Activated T-helper 1 cell treated with Interleukin-2 at 50 U/mL for 16 hours (primary cell): ENCODE measurements at places on chromosomes 1 and 21.

DNA sequence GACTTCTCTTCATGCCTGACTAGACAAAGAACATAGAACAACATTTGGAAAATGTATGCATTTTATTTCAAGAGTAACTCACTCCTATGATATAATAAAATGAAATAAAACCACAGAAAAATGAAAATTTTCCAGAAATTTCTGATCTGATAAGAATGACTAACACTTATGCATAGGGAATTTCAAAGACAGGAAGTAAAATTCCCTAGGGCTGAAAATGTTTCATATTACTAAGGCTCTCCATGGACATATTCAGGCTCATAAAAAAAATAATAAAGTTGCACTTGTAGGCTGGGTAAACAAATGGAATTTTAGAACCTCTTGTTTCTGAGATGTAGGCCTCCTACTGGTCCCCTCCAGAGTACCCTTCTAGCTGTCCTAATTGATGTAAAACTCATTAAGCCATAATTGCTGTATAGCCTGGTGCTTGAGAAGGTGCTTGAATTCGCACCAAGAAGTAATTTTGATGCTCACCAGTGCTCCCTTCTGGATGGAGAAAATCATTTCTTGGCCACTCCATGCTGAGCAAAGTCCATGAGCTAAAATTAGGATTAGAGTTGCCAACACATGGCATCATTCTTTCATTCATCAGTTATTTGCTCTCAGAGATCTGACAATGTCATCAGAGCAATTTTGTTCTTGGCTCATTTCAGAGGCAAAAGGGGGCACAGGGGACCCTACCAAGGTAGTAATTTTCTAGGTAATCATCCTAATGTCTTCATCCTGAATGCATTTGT lies 641.0 kb upstream of the CAMK1G start:
- no peak for DNase-seq

- DNase-seq: no peak
Measured at GRCh38 chr1:112618114-112618720, 724 bp downstream of the ST7L start.

DNA sequence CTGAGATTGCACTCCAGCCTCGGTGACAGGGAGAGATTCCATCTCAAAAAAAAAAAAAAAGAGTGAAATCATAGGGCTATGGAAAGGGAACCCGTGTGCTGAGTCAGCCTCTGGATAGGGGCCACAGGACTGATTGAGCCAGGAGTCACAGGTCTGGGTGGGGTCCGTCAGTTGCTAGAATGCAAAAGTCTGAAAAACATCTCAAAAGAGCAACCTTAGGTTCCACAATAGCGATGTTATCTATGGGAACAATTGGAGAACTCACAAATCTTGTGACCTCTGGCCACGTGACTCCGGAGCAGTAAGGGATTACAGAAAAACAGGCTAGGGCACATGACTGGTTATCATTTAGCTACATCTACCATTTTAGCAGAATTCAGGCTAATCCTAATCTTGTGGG lies 32.8 kb upstream of the GREM2 start:
- no peak for DNase-seq

- DNase-seq: no peak
Measured at GRCh38 chr1:68112835-68113243, 62.4 kb upstream of the DIRAS3 start.

- DNase-seq: no peak
Measured at GRCh38 chr1:54499097-54499359, 49.0 kb upstream of the ACOT11 start.

- DNase-seq: peak; percentile 13
Measured at GRCh38 chr1:28668956-28669723, 556 bp downstream of the GMEB1 start.

- DNase-seq: no peak
Measured at GRCh38 chr1:248792342-248792741, 33.4 kb downstream of the SH3BP5L start.

DNA sequence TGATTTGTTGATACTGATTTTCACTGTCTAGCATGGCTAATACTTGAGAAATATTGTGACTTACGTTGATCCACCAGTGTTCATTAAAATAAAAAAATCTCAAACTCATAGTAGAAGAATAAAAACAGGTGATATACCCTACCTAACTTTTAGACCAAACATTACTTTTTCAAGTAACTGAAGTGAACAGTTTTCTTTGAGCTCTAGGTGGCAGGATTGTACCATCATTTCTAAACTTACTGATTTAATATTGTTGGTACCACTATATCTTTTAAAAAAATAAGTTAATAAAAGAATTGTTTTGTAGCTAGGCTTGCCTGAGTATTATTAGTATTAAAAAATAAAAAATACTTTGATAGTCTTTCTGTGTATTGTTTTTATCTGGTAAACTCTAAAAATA lies 21.5 kb downstream of the CDC73 start:
- no peak for DNase-seq

- no peak for DNase-seq
Measured at GRCh38 chr1:79695138-79695537, 688.6 kb upstream of the ADGRL4 start.
